Activated naive CD4-positive, alpha-beta T cell (primary cell): ENCODE measurements at places on chromosomes 4 and X.

GRCh38 chrX:19875050-19875431, 12.4 kb downstream of the SH3KBP1 start:
- DNase-seq: no peak

GRCh38 chrX:42837747-42838146, 59.8 kb upstream of the PPP1R2C start:
- DNase-seq: no peak

DNA sequence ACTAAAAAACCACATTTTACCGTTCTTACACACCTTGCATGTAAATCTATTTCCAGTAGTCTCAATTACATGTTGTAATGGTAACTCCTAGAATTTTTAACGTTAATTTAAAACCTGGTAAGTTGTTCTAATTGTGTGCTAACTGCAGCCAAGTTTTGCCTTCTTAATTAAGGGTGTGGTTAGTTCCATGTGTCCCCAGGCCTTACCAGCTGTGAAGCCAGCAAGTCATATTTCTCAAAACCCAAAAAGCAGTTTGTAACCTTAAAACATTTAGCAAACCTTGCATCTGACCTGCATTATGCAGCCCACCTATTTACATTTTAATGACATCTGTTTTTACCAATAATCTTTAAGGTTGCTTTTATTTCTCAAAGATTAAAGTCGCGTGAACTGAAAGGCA, 18.4 kb upstream of the FAM47E start:
- DNase-seq: no peak

- DNase-seq: no peak
Measured at GRCh38 chrX:67636532-67636931, 92.7 kb downstream of the AR start.

- DNase-seq: no peak
Measured at GRCh38 chr4:96145601-96146000, 305.7 kb downstream of the PDHA2 start.

DNA sequence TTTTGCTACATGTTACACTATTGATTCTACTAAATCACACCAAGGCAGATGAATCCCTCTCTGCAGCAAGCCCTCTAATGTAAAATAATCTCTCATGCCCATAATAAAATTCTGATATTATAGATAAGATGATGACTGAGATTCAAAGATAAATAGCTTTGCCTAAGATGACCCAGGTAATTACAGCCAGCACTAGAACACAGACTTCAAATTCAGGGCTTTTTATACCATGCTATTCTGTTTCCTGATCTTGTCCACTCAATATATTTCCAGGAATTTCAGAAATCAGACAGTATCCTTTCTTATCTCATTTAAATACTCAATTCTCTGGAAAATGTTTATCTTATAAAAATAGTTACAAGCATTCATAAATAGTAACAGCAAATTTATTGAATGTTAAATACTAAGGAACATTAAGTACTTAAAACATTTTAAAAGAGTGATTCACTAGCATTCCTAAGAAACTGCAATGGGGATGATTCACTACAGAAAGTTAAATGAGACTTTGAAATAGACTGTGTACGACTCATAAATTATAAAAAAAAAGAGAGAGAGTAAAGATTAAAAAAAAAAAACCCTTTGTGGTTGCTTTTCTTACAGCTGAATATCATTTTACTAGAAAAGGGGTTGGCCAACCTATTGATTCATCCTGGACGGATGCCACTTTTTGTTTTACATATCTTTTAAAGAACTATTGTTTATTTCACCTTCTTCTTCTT, 45.8 kb upstream of the IL21 start:
- DNase-seq: no peak

DNA sequence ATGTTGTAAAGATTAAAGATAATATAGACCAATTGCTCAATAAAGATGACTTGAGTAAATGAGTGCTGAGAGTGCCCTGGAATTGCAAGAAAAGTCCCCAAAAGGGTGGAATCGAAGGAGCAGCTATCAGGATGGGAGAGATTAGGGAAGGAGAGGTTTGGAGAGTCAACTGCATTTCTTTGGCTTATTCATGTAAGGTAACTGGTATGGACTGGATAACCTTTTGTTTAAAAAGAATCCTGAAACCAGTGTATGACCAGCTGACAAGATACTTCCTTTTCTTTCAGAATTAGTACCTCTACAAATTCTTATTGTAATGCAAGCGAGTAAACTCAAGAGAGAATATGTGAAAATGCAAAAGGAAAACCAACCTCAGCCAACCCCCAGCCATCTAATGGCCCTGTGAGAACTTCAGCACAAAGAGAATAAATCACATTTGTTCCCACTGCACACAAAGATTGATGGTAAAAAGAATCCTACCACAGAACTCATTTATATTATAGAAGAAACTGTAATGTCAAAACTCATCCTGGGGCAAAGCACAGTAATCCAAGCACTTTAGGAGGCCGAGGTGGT, 24.5 kb upstream of the SPP1 start:
- no peak for DNase-seq

DNA sequence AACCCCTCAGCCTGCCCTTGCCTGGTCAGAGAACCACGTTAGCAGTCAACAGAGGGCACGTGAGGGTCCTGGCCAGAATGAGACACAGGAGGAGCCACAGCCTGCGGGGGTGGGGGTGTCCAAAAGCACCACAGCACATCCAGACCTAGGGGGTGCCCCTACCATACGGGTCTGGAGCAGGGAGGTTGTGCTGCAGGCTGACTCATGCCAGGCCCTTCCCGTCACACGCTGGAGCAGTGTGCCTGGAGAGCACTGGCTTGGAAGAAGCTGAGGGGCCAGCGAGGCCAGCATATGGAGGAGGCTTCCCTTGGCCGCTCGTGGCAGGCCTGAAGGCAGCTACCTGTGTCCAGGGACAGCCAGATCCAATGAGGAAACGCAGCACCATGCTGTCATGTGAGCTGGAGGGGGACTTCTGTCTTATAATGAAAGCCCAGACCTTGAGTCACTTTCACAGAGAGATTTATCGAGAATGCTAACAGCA, 1.5 kb upstream of the IRAK1 start:
- DNase-seq: no peak

DNA sequence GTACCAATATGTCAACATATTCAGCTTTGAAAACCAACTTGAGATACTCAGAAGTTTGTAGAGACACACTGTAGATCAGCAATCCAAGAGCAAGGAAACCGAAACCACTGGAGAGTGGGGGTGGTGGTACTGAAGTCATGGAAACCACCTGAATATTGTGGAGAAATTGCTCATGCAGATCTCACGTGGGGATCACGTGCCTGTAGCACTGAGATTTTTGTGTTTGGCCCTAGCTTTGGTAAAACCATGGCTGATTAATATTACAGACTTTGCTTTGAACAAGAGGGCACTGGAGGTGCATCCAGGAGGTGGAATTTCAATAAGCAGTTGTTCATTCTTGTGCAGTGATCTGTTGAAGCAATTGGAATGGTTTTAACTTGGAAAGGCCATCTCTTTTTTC, 47.2 kb downstream of the GBA3 start:
- DNase-seq: no peak

DNA sequence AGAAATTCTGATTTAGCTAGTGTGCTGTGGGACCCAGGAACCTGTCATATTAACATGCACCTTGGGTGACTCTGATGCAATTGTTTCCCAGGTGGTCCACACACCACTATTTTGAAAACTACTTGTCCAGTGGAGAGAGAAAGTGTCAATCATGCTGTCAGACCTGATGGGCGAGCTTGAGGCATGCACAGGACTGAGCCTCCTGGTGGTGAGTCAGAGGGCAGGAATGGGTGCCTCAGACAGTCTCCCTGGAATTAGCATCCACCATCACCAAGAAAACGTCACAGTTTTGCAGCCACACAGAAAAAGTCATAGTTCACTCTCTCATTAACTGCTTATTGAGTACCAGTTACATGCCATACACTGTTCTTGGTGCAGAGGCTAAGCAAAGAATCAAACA, 181.8 kb upstream of the MAOA start:
- no peak for DNase-seq

DNA sequence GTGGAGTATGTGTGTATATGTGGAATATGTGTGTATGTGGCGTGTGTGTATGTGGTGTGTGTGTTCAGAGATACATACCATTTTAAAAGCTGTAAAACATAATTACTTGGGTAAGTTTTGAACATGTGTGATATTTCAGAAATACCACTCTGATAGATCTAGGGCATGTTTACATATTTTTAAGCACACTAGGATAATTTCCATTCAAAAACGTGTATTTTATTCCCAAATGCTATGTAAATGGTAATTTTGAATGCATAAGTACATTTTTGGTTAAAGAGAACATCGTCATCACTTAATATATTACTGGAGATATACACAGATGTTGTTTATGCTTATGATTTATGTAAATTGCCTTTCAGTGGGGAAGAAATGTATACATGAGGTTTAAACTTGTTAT, 34.7 kb upstream of the SHISA3 start:
- DNase-seq: no peak

DNA sequence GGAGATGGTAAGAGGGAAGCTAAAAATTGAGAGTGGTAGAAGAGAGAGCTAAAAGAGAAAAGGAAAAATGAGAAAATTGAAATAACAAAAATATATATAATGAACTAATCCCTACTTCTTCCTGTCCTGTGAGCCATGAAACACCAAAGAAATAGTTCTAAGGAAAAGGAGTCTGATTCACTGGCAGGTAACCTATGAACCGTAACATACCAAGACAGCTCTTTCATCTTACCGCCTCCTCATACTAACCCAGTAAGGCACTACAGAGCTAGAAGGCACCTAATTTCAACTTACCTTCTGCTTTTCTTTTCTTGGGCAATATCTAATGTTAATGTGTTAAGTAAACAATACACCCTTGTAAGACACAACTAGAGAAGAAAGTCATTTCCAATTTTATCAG, 297.7 kb upstream of the DIAPH2 start:
- no peak for DNase-seq

GRCh38 chr4:122285285-122285684, 93.5 kb upstream of the ADAD1 start:
- DNase-seq: no peak

- no peak for DNase-seq
Measured at GRCh38 chrX:16882169-16882568, 12.0 kb upstream of the RBBP7 start.

GRCh38 chr4:40948014-40948413, 198.3 kb downstream of the NSUN7 start:
- no peak for DNase-seq

GRCh38 chrX:10615931-10616774, 4.2 kb downstream of the MID1 start:
- no peak for DNase-seq

DNA sequence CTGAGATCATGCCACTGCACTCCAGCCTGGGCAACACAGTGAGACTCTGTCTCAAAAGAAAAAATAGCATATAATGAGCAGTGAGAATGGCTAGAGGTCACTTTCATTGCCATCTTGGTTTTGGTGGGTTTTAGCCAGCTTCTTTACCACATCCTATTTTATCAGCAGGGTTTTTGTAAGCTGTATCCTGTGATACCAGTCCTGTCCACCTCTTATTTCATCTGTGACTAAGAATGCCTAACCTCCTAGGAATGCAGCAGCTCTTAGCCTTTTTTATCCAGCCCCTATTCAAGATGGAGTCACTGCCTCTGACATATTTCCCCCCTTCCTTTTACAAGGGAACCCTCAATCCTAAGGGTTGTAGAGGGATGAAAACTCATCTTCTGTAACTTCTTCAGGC, 26.1 kb upstream of the IGFBP7 start:
- no peak for DNase-seq

GRCh38 chr4:627347-628125, 2.2 kb downstream of the PDE6B start:
- no peak for DNase-seq

- no peak for DNase-seq
Measured at GRCh38 chr4:10225096-10225495, 108.5 kb upstream of the WDR1 start.

GRCh38 chrX:9466736-9467135, 1.9 kb downstream of the TBL1X start:
- DNase-seq: no peak

DNA sequence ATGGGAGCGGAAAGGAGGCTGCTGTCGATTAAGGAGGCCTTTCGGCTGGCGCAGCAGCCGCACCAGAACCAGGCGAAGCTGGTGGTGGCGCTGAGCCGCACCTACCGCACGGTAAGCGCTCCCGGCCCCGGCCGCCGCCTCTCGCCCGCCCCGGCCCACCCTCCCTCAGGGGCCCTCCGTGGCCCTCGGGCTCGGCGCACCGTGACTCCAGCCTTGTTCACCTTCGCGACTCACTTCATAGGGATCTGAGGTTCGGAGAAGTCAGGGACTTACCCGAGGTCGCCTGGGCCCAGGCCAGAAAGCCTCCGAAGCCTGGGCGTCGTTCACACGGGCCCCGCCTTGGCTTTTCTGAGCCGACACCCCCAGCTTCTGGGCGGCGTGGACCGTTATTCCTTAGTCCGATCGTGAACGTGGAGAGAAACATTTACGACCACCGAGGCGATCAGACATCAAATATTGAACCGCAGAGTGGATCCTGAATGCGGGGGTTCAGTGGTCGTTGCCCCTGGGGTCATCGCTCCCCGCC, 362 bp downstream of the NCAPG start:
- no peak for DNase-seq
